ENCODE measurements at places on chromosomes 13 and 19.

DNA sequence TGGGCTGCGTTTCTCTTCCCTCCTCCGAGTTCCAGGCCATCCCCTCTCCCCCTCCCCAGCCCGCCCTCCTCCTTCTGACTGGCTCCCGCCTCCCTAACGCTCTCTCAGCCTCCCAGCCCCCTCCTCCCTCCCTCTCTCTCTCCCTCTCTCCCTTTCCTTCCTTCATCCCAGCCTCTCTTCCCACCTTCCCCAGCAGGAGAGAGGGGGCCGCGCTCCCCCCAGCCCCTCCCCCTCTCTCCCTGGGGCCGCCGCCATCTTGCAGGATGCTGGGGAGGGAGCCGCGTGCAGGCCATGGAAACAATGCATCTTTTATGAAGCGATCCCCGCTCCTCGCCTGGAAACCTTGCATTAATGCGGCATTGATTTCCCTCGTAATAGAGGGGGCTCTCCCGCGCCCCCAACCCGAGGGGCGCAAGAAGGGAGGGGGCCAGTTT, 42.6 kb upstream of the ADGRL1 start:
- DNase-seq = no peak

- no peak for DNase-seq
These were observed 21.4 kb upstream of the UPF3A start for GRCh38 chr13:114259974-114260373.

GRCh38 chr13:112845511-112846144, 123.4 kb upstream of the MCF2L start:
- DNase-seq = no peak

- DNase-seq = no peak
These were observed at the start of gene RASIP1 for GRCh38 chr19:48740164-48740972. TSS of gene RASIP1 (minus strand) at chr19:48740610. CDS start at chr19:48740282, 328 bp downstream.
